CD14-positive monocyte (primary cell): ENCODE measurements at places on chromosomes 6 and 20. TPM values are rescaled to one million over a fixed set of nuclear protein-coding genes. Genes with fewer than 3 reads are reported as not detected.

GRCh38 chr20:48359692-48360341 is 468.0 kb downstream of the PREX1 start:
- no peak for DNase-seq

DNA sequence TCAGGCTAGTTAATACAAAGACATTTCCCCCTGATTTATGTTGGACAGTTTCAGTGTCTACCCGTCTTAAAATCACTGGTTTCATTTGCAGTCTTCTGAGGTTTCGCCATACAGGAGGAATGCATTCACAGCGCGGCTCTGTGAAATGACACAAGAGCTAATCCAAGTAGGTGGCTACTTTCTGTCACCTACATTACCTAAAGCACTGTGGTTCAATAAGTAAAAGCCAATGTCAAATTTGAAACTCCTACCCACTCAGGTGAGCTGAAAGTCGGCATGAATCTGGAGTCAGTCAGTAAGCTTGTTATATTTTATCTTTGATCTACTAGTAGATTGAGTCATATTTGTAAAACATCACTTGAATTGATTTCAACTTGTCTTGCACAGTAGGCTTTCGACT is 370.8 kb downstream of the LAMA2 start:
- DNase-seq = no peak

DNA sequence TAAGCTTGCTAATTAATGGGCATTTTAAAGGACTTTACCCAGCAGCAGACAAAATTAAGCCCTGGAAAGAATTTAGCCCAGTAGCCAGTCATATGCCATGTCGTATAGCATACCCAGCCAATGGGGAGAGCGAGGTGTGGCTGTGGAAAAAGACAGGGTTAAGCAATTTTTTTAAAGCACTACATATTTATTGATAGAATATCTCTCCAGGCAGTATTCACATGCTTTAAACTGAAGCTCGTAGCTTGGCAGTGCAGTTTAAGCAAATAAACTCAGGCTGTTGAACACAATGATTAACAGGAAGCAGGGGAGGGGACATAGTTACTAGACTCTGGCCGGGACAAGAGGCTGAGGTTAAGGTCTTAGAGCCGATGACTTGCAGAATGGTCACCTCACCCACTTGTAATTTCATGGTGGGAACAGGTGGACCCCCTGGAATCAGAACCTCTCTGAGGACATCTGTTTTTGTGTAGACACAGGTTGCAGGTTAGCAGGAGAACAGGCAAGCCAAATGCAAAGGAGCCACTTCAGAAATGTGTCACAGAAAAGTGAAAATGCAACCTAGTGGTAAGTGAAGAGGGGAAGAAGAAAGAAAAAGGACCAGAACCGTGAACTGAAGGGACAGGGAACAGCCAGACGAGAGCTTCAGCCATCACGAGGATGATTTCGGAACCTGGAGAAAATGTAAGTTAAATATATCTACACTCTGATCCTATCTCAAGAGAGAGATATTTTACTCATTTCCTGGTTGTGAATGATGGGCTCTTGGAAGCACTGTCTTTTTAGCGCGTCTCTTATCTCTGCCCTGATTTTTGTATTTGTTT is 7.2 kb downstream of the GCNT2 start:
- peak; percentile 32 for DNase-seq

TRIM10 gene
- not detected in 2 replicates for polyA plus RNA-seq
